ENCODE measurements at places on chromosomes 11 and 22.

GRCh38 chr11:35185696-35186095, 46.7 kb downstream of the CD44 start:
- DNase-seq, result no peak

DNA sequence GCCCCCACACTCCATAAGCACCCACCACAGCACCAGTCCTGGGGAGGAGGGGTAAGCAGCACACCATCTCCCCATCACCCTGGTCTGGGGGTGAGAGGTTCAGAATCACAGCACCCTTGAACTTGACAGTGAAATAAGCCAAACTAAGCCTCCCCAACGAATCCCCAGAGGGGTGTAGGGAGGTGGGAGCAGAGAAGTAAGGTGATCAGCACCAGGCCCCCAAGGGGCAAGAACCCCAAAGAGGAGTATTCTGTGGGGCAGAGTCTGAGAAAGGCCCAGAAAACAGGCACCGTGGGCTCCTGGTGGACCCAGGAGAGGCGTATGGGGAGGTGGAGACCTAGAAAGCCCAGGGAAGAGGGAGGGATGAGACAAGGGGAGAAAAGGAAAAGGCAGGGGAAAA, 30.9 kb downstream of the ARAP1 start:
- DNase-seq, result no peak

- no peak for DNase-seq
These were observed 61.5 kb downstream of the RPUSD4 start for GRCh38 chr11:126149759-126150625.

DNA sequence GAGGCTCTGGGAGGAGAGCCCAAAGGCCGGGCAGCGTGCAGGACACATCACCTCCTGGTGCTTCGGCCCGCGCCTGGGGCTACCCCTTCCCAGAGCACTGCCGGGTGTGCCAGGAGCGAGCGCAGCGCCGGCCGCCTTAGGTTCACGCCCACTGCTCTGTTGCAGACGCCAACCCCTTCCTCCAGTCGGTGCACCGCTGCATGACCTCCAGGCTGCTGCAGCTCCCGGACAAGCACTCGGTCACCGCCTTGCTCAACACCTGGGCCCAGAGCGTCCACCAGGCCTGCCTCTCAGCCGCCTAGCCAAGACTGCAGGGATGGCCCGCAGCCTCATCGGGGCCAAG, 79.0 kb downstream of the MED15 start:
- no peak for DNase-seq

- DNase-seq, result no peak
These were observed 130.9 kb downstream of the PARVA start for GRCh38 chr11:12508151-12508751.

DNA sequence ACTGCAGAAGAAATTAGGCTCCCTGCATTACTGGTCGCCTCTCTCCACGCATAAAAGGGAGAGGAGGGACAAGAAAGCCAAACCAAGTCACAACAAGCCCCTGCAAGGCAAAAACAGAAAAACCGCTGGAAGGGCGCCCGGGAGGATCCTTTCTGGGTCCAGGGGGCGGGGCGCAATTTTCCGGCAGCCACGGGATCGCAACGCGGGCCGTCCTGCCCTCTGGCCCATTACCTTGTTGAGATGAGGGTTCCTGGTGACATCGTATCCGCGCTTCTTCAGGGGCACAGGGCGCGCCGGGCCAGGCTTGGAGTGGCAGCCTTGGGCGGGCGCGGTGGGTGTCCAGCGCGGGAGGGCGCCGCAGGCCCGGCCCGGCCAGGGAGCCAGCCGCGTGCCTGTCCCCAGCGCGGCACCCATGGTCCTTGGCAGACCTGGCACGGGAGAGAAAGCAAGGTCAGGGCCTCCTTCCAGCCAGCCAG, 847 bp downstream of the ME3 start:
- DNase-seq, result no peak

DNA sequence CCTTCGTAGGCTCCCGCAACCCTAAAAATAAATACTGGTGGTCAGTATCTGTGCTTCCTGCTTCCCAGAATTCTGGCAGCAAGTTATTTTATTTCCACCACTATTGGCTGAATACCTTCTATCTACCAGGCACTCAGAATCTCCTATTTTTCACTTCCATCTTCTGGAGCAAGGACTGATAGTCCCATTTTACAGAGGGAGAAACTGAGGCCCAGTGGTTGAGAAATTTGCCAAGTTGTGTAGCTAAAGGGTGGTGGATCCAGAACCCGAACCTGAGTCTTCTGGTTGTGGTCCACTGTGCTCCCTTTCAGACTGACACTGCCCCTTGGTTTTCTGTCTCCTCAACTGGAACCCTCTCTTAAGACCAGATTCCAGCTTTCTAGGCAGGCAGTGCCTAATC, 31.6 kb downstream of the NECTIN1 start:
- DNase-seq, result no peak

- peak; percentile 99 for DNase-seq
These were observed at the start of gene STT3A for GRCh38 chr11:125592305-125593113. Gene STT3A, plus strand, starts transcription at chr11:125592852. Its CDS starts 3,064 bp downstream, at chr11:125595916.

GRCh38 chr11:17779861-17780594, 45.4 kb downstream of the KCNC1 start:
- DNase-seq, result no peak

- DNase-seq, result no peak
These were observed 368.7 kb upstream of the TENM4 start for GRCh38 chr11:79809487-79809886.

DNA sequence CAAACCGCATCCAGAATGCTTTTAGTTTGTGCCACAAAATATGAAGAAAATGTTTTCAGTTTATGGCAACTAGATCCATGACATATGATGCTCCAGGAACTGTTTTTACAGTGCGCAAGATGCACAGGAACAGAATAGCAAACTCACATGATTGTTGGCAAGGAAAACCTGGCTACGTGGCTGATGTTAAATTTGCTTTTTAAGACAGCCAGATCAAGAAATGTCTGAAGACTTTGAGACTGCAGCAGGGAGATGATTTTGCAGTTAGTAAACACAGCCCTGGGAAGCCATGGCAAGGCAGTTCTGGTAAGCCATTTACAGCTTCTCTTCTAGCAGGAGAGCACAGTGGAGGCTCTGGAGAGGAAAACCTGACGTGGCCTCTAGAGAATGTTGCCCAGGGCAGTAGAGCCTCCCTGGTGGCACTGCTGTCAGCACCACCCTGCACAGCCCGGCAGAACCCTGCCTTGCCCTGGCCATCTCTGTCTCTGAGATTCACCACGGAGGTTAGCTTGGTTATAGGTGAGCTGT, 69.8 kb upstream of the TNRC6B start:
- DNase-seq, result no peak

GRCh38 chr22:46381142-46381541, 45.6 kb downstream of the TRMU start:
- no peak for DNase-seq

DNA sequence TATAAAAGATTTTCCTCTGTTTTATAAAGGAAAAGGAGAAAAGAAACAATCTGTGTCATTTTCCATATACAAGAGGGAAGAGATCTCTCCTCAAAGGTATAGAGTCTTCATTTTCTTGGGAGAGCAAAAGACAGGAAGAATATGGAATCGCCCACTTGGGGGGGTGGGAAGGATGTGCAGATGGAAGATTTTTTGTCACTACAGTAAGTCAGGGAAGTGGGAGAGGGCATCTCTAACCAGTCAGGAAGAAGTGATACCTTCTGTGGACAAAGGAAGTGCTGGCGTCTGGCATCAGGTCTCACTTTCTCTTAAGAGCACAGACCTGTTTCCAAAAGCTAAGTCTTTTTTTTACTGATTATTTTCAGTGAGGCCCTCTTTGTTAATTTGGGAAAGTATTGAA, 1.4 kb downstream of the PRR14L start:
- no peak for DNase-seq

DNA sequence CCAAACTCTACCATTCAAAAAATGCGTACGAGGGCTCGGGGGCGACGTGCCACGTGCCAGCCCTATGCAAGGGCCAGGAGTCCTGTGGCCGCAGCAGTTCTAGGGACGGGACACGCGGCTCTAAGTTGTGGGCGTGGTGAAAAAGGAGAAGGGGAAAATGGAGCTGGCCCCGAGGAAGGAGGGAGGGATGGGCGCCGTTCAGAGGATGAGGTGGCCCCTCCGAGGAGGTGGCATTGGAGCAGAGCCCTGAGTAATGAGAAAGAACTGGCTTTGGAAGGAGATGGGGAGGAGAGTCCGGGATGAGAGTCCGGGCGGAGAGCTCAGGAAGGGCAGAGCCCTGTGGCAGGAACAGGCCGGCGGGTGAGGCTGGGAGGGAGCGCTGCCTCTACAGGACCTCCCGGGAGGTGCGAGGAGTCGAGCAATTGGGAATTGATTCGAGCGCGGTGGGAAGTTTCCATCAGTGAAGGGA, 21.0 kb downstream of the OTUB1 start:
- no peak for DNase-seq

Measured in retinal pigment epithelial cell (primary cell).